Right ventricle myocardium superior (tissue), 1 donor: ENCODE measurements at places on chromosomes 4 and X. TPM values are rescaled to one million over a fixed set of nuclear protein-coding genes. Genes with fewer than 3 reads are reported as not detected.

- DNase-seq: no peak
Observed at GRCh38 chr4:185831125-185831815, 19.3 kb upstream of the SORBS2 start.

- no peak for DNase-seq
Observed at GRCh38 chrX:19744231-19744630, 143.2 kb downstream of the SH3KBP1 start.

DNA sequence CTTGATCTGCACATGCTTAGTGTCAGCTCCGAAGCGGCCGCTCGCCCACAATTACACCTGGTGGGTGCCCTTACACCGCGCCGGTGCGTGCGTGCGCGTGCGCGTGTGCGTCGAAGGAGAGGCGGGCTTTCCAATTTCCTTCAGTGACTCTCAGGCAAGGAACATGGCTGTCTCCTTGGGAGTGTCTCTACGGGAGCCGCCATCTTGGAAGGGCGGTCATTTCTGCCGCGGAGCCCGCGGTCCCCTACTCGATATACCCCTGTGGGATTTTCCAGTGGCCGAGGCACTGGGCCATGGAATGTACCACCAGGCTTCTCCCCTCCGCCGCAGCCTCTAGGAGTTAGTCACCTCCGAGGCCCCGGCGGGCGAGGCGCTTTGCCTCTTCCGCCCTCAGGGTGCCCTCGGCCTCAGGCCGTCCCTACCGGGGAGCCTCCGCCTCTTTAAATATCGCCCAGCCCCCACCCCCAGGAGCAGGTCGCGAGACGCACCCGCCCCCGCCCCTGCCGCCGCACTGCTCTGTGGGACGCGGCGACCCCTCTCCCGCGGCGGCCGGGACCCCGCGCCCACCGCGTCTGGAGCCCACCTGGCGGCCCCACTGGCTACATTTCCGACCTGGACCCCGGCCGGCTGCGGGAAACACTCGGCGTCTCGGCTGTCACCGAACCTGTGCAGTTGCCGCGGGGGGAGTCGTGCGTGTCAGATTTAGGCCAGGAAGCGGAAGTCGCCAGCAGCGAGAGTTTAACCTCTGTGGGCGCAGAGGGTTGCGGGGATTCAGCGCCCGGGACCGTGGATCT lies at the start of gene ZNF41:
Gene ZNF41, minus strand, starts transcription at position 711 of the 794 bp plus-strand sequence. CDS start 15,741 bp downstream, outside the sequence.
- DNase-seq: peak; percentile 80

DNA sequence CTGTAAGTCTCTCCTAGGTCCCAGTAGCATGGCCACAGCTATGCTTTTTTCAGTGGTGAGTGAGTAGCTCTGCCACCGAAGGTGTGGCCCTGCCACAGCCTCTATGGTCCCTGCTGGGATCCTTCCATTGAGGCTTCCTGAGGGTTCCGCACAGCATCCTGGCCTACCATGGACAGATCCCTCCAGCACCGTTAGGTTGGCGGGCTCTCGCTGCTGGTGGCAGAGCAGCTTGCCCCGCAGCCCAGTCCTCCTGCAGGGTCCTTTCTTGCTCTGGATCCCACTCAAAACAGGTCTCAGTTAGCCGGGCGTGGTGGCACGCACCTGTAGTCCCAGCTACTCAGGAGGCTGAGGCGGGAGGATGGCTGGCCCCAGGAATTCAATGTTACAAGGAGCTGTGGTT lies 2.4 kb upstream of the PDZD4 start:
- DNase-seq: no peak

- no peak for DNase-seq
Observed at GRCh38 chrX:13279279-13280018, 40.4 kb downstream of the ATXN3L start.

- DNase-seq: no peak
Observed at GRCh38 chrX:153876112-153876491, 9.9 kb downstream of the L1CAM start.

GRCh38 chr4:37685823-37686372 lies 278 bp downstream of the RELL1 start:
- no peak for DNase-seq

GRCh38 chr4:4913147-4913561 lies 53.7 kb downstream of the MSX1 start:
- peak; percentile 57 for DNase-seq

DNA sequence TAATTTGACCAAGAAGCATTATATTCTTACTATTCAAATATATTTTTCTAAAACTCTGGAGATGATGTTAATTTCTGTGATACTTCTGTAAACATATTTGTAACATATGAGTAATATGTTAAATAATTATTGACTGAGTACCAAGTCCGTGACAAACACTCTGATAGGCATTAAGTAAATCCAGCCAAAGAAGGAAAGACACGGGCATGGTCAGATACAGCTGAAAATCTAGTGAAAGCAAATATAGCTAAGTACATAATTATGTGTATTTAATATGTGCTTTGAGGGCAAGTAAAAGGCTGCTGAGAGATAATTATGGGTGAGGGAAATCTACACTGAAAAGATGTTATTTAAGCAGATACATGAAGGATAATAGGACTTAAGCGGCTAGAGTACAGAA lies 1263.6 kb upstream of the ADGRL3 start:
- no peak for DNase-seq

DNA sequence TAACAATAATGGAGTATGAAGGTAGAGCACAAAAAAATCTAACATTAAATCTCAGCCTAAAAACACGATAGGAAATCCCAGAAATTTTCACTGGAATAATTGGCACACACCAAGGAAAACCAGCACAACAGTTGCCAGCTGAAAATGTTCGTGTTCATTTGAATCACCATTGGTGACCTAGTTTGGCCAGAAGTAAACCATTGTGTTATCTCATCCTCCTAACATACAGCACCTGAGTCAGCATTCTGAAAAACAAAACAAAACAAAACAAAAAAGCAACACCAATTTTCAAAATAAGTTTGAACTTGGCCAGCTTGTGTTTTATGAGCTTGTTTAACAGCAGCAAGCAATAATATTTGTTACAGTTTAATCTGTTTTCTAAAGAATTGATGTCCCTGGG lies 41.1 kb downstream of the UCHL1 start:
- no peak for DNase-seq

DNA sequence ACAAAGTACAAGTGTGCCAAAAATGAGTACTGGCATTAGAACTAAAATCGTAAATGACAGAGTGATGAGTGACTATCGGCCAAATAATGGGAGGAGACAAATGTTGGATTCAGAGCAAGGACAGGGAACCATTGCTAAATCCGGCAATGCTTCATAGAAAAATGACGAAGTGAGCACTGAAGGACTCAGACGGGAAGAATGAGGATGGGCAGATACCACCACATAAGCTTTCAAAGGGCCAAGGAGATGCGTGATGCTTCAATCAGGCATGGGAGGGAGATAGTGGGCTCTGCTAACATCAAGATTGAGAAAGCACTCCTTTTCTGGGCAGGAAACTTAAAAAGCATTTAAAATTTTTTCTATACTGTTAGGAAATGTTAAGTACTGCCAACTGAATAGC lies 21.6 kb downstream of the RBBP7 start:
- no peak for DNase-seq

DNA sequence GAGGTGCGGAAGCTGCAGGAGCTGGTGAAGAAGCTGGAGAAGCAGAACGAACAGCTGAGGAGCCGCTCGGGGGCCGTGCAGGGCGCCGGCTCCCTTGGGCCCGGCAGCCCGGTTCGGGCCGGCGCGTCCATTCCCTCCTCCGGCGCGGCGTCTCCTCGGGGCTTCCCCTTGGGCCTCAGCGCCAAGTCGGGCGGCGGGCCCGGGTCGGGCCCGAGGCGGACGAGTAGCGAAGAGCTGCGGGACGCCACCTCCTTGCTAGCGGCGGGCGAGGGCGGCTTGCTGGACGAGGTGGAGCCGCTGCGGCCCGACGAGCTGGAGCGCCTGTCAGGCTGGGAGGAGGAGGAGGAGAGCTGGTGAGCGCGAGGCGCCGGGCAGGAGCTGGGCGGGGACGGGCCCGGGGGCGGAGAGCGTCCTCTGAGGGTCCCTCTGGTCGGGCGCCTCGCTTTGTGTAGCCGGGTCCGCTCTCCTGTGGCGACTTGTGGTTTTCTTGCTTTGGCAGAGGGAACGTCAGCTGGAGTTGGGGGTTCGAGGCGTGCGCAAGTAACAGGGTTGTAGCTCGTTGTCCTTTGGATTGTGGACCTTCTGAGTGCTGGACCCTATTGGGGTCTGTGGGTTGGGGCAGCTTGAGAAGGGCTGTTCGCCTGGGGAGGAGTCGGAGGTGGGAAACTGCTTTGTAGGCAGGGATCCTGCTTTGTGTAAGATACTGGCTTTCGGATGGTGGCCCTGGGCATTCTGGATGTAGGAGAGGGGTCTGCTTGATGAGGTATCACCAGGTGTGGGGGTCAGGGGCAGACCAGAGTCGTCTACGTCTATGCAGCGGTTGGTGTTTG lies 662 bp downstream of the SLAIN2 start:
- DNase-seq: peak; percentile 76

DNA sequence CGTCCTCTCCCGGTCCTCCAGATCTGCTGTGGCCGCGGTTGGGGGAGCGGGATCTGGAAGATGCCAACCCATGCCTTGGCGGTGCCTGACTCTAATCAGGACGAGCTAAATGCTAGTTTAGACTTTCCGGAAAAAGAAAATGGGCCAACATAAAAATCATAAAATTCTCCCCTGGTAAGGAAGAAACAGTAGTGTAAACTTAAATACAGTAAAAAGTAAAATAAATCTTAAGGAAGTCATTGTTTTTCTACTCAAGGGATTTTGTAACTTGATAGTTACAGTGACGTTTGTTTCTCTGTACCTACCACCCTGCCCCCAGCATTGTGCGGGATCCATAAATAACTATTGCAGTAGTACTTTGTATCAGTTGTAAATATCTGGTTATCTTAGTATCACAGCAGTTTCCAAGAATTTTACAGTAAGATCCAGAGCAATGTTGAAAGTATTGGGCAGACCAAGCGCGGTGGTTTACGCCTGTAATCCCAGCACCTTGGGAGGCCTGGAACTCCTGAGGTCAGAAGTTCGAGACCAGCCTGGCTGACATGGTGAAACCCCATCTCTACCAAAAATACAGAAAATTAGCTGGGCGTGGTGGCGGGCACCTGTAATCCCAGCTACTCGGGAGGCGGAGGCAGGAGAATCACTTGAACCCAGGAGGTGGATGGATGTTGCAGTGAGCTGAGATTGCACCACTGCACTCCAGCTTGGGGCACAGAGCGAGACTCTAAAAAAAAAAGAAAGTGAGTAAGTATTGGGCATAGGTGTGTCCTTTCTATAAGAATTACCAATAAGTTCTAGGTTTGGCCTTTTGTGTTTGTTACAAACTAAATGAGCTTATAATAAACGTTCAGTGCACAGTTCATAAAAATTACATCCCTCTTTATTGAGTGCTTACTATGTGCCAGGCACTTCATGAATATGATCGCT lies 1.0 kb upstream of the PLA2G12A start:
- no peak for DNase-seq

DNA sequence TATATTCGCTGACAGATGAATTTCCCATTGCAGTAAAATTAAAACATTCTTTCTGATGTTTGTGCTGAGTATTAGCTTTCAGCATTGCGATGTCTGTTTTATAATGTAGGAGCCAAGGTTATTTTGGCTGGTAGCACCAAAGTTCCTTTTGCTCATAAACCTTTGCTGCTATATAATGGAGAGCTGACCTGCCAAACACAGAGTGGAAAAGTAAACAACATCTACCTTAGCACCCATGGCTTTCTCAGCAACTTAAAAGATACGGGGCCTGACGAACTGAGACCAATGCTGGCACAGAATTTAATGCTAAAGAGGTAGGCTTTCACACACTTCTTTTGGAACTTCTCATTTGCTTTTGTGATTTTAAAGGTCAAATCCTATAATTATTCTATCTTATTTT lies 46.0 kb downstream of the WDR19 start:
- no peak for DNase-seq

DNA sequence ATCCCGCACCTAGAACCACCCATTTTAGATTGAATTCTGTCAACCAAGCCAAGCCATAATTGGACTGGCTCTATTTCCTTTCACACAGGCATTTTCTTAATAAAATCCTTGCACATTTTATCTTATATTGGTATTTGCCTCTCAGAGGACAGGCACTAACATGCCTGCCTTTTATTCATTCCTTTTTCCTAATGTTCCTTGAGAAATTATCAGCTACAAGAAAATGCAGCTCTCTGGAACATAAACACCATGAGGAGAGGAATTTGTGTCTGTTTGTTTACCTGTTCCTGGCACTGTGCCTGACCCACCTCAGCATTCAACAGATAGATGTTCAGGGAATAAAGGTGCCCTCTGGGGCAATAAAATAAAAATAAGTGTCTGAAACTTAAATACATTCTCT lies 116.2 kb downstream of the PDHA2 start:
- no peak for DNase-seq

GRCh38 chr4:172881645-172882044 lies 287.0 kb upstream of the GALNT7 start:
- DNase-seq: no peak

DNA sequence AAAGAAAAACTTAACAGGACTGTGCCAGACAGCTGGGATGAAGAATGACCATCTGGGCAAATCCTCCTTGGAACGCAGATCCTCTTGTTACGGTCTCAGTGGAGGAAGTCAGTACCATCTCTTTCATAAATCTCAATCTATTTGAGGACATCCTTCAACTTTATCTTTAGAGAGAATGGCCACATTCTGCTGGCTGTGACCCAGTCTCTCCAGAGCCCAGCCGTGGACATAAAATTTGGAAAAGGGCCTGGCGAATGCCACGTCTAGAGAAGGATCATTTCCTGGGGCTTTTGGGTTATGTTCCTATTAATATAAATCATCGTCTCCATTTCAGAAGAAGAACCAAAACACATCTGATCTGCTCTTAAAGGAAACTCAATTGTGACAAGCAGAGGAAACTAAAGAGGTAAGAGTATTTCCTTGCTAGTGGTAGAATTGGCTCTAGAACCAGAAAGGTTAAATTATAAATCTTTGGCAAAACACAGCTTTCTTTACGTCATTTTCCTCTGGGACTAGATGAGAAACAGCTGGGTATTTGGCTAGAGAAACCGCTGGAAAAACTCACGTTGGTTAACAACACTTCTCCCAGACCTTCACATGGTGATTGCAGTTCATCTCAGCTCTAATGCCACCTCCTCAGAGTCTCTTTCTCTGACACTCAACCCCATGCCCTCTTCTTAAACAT lies 164.7 kb downstream of the CHIC2 start:
- DNase-seq: no peak

DNA sequence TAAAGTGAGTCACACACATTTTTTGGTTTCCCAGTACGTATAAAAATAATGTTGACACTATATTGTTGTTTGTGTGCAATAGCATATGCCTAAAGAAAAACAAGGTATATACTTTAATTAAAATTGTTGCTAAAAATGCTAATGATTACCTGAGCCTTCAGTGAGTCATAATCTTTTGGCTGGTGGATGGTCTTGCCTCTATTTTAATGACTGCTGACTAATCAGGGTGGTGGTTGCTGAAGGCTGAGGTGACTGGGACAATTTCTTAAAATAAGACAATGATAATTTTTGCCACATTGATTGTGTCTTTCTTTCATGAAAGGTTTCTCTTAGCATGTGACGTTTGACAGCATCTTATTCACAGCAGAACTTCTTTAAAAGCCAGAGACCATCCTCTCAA lies 21.0 kb upstream of the ANXA10 start:
- no peak for DNase-seq

FHIP1A gene
- total RNA-seq: 16.8 TPM

FAM9A gene
- total RNA-seq: not detected

EIF1AX gene
- total RNA-seq: 58.3 TPM

L1CAM gene
- 5.3 TPM for total RNA-seq

KIAA1210 gene
- total RNA-seq: not detected

MAGEH1 gene
- 9.5 TPM for total RNA-seq

AFP gene
- total RNA-seq: not detected

ADH1B gene
- 157 TPM for total RNA-seq
